ENCODE measurements at places on chromosomes 3 and 15.
A peak's percentile ranks its signal among the peaks of the same experiment; 100 is the strongest.

- no peak for DNase-seq
Observed at GRCh38 chr3:53805463-53806159, 40.6 kb downstream of the CHDH start.

DNA sequence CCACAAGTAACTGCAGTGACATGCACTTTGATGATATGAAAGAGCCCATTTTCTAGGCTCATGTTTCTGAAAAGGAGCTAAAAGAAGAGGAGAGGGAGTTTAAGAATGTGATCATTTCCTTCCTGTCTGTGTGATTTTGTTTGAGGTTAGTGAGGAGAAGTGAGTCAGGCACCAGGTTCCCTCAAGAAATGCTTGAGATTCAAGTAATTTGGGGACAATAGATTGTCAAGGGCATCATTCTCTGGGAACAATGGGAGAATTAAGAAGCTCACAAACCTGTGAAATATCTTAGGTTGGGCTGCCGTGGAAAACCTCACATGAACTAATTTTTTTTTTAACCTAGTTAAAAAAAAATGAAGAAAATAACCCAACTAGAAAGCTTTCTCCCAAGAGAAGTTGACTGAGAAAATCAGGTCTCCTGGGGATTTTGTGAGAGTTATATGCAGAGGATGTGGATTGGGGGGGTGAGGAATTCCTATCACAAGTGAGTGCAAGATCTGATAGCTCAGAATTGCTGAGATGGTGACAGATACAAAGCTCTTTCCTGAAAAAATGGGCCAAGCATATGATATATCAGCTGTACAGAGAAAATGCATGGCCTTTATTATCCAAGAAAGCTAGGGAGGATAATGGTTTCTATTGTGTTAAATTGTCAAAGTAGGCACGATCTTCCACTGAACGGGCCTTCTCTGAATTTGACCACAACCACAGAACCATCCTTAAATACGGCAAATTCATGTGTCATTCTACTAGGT lies 203.3 kb downstream of the FEZF2 start:
- DNase-seq: peak; percentile 29

DNA sequence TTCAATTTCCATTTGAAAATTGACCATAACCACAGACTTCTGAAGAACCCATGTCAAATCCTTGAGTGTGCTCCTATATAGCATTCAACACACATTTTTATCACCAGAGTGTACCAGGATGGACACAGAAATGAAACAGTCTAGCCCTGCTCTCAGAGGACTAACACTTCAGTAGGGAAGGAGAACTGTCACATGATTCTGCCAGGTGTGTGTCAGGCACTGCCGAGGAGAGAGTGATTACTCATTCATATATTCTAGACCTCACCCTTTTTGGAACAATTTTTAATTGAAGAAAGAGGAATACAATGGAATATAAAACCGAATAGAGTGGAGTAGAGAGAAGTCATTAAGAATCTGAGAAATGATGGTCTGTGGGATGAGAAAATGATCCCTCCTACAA lies 125.8 kb downstream of the ERC2 start:
- no peak for DNase-seq

- DNase-seq: no peak
Observed at GRCh38 chr15:50137893-50138292, 18.9 kb upstream of the ATP8B4 start.

DNA sequence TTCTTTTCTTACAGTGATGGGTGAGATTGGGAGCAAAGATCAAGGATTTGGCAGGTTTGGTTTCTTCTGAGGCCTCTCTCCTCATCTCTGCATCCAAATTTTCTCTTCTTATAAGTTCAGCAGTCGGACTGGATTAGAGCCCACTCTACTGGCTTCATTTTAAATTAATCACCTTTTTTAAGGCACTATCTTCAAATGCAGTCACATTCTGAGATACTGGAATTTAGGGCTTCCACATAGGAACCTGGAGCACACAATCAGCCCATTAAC lies 56.5 kb upstream of the PLSCR4 start:
- no peak for DNase-seq

DNA sequence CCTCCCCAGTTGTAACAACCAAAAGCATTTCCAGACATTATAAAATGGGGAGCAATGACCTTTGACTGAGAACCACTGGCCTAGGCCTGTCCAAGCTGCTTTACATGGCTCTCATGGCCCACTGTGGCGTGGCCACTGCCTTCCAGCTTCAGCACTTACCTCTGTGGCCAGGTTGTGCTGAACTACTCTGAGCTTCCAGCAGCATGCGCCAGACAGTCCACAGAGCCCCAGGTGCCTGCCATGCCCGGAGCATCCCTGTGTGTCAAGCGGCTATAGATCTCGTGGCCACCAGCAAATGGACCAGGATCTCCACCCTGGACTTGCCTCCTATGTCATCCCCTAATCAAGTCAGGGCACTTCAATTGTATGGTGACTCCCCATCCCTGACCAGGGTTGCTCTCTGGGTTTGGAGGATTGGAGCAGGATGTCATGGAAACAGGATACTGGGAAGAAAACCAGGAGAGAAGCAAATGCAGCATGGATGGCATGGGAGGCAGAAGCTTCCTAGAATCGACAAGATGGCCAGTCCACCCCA lies 199.7 kb downstream of the UACA start:
- DNase-seq: no peak

GRCh38 chr3:25903371-25904129 lies 113.7 kb downstream of the OXSM start:
- no peak for DNase-seq

DNA sequence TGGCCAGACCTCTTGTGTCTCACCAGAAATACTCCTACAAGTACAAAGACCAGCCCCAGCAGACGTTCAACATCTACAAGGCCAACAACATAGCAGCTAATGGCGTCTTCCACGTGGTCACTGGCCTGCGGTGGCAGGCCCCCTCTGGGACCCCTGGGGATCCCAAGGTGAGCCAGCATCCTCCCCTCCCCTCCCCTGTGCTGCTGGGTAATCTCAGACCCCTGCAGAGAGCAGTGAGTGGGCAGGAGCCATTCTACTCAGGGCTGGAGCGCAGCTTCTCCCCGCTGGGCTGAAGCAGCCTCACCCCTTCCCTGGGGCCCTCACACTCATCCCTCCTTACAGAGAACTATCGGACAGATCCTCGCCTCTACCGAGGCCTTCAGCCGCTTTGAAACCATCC lies 9.8 kb downstream of the STAB1 start:
- no peak for DNase-seq

DNA sequence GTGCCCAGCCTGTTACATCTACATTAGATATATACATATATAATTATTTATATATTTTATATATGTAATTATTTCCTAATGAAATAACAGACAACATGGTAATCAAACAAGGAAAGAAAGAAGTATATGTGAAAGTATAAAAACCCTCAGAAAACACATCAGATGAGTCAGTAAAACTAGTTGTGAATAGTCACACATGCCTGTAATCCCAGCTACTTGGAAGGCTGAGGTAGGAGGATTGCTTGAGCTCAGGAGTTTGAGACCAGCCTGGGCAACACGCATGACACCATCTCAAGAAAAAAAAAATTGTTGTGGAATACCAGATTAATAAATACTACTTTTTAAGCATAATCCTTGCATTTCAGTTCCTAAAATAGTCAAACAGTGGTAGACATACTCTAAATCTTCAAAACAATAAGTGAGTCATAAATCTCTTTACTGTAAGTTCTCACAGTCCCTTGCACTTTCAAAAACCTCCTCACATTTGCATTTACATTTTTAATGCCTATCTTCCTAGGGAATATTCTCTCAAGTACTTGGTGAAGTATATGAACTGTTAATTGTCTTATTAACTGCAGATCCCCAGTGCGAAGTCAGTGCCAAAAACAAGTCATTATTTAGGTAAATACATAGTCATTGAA lies 106.5 kb downstream of the MYO9A start:
- DNase-seq: no peak

GRCh38 chr3:71641674-71642073 lies 58.1 kb upstream of the FOXP1 start:
- peak; percentile 18 for DNase-seq

DNA sequence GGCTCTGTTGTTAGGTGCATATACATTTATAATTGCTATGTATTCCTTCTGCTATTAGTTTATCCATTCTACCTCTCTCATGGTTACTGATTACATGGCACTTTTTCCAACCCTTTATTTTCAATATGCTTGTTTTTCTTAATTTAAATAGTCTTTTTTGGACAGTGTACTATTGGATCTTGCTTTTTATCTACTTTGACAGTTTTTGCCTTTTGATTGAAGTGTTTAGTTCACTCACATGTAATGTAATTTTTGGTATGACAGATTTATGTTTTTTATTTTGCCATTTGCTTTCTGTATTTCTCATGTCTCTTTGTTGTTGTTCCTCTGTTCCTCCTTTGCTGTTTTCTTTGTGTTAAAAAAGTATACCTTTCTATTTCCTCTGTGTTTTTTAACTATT lies 44.5 kb downstream of the TRPC1 start:
- no peak for DNase-seq

- no peak for DNase-seq
Observed at GRCh38 chr3:191008074-191008473, 145.6 kb upstream of the GMNC start.

GRCh38 chr15:57662802-57663201 lies 43.7 kb upstream of the POLR2M start:
- no peak for DNase-seq

GRCh38 chr15:98738689-98739401 lies 90.5 kb downstream of the IGF1R start:
- no peak for DNase-seq

- no peak for DNase-seq
Observed at GRCh38 chr15:70379938-70380883, 282.5 kb upstream of the TLE3 start.

- peak; percentile 76 for DNase-seq
Observed at GRCh38 chr15:67109141-67110034, 44.0 kb downstream of the SMAD3 start.

DNA sequence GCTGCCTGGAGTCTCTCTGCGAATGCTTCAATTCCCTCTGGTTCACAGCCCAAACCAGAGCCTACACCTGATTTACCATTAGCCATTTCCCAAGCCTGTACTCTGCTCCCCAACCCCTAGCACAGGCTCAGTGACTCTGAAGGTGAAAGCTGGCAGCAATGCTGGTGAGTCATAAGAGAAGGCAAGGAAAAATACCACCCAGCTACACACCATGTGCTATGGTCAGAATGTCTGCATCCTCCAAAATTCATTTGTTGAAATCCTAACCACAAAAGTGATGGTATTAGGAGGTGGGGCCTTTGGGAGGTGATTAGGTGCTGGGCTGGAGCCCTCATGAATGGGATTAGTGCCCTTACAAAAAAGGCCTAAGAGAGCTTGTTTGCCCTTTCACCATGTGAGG lies 117.1 kb upstream of the TJP1 start:
- DNase-seq: peak; percentile 66

GRCh38 chr15:29688506-29689286 lies 133.6 kb downstream of the TJP1 start:
- DNase-seq: no peak

- no peak for DNase-seq
Observed at GRCh38 chr3:65178703-65179102, 490.9 kb upstream of the ADAMTS9 start.

GRCh38 chr3:17955411-17955810 lies 213.0 kb upstream of the TBC1D5 start:
- DNase-seq: no peak

- DNase-seq: no peak
Observed at GRCh38 chr3:150344079-150344759, 63.9 kb upstream of the TSC22D2 start.

DNA sequence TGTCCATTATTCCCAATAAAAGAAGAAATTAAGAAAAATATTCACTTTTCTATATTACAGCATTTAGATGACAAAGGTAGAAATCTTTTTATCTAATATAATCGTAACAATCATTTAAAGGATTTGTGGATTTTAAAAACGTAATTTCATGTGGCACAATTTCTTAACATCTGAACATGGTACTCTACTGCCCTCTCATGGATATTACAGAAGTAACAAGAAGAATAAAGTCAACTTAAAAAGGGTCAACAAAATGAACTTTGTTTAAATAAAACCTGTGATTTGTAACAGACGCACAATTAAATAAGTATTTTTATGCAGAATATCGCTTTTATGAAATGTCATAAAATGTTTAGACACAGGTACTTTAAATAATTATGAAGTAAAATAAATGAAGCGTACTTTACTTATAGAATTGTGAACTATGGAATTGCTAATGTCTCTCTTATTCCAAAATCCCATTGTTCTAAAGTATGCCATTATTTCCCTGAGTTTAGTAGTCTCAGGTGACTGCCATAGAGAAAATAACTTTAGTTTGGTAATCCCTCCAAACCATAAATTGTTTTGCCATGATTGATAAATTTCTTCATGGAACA lies 366.8 kb upstream of the ZNF385D start:
- DNase-seq: no peak

GRCh38 chr15:78059110-78059839 lies 18.2 kb downstream of the TBC1D2B start:
- DNase-seq: no peak

- no peak for DNase-seq
Observed at GRCh38 chr3:32198714-32199113, 39.8 kb upstream of the CMTM8 start.

GRCh38 chr3:192636517-192637444 lies 90.6 kb downstream of the FGF12 start:
- no peak for DNase-seq

DNA sequence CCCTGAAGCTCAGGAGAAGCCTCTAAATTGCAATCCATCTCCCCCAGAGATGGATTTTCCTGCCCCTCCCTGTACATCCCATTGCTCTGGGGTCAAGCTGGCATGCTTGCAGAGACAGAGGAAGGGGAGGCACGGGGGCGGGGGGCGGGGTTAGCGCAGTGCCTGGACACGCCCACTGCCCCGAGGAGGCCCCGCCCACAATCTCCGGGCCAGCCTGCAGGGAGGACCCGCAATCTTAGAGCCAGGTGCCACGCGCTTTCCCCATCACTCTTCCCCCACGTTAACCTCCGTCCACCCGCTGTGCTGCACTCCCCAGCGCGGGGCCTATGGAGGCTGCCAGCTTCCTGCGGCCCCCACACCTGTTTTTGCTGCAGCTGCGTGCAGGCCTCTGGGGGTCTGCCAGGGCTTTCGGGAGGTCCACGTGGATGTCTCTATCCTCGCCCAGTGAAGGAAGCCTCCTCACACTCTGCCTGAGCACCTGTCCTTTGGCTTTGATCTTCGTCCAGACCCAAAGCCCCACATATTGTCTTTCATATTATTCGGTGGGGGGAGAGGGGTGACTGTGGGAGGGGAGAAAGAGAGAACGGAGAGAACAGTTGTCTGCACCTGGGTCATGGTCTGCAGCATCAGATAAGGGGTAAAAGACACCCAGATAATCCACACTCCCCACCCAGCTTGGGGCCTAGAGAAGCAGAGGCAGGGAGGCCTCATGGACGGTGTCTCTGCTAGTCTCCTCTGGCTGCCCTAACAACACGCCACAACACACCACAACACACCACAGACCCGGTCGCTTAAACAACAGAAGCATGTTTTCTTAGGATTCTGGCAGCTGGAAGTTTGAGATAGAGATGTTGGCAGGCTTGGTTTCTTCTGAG lies 118.0 kb upstream of the MEF2A start:
- no peak for DNase-seq

DNA sequence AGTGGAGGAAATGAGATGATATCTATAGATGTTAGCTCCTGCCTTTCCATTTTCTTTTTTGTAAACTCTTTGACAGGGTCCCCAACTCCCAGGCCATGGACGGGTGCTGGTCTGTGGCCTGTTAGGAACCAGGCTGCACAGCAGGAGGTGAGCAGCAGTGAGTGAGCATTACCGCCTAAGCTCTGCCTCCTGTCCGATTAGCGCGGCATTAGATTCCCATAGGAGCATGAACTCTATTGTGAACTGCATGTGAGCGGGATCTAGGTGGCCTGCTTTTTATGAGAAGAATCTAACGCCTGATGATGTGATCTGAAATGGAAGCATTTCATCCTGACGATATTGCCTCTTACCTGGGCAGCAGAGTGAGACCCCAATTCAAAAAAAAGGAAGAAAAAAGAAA lies 56.8 kb upstream of the CHD2 start:
- no peak for DNase-seq

Data from urothelium cell line (cell line).